ENCODE measurements at places on chromosomes 5 and 9.
A peak's percentile ranks its signal among the peaks of the same experiment; 100 is the strongest.

DNA sequence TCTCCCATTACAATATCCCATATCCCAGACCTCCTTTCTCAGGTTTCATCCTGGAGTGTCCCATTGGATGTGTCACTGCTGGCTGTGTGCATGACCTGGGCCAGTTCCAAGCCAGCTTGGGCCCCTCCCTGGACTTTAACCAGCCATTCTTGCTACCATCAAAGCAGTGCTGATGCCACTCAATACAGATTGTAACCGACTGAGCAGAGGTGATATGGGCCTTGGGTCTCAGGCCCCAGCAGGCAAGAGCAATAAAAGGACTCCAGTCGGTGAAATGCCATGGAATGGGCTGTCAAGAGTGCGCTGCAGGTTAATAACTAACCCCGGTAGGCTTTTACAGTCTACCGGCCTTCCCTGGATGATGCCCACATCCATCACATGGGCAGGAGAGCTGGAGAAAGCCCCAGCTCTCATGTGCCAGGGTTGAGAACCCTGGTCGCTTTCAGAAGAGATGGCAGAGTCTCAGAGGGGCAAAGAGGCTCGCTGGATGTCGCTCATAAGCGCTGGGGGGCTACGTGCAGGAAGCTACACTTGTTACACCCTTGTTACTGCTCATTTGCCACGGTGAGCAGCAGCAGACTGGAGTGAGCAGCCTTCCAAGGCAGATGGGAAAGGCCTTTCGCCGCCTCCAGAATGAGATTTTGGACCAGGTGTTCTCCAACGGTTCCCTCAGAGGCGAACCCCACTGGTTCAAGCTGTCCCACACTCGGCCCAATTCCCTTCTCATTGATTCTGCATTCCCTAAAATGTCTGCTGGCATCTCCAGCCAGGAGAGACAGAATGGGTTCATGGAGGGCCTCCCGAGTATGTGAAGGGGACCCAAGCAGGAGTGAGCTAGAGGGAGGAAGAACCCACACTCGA lies 13.2 kb downstream of the EPB41L4B start:
- DNase-seq, result no peak

DNA sequence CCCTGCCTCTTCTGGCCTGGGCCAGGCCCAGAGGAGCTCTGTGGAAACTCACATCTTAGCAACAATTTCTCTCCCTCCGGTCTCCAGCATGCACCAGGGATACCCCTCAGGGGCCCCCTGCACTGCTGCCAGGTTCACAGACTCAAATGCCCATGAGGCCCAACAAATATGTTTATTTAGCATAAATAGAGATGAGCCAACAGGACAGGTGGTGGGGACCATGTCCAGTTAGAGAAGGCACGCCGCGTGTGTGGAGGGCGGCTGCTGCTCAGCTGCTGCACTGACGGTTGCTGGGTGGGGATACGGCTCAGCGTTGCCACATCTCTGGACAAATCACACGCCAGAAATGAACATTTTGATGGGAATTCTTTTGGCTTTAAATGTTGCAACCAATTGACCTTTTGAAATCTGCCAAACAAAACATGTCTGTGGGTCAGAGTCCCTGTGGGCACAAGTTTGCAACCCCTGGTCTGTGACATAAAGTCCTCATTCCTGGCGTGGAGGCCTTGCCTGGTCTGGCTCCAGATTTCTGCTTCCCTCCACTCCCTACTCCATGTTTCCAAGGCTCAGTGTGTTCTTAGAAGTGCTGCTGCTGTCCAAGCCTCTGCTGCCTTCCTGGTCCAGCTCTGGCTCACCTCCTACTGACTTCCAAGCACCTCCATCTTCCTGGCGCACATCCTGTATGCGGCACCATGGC lies 88.9 kb downstream of the AMBP start:
- DNase-seq, result no peak

DNA sequence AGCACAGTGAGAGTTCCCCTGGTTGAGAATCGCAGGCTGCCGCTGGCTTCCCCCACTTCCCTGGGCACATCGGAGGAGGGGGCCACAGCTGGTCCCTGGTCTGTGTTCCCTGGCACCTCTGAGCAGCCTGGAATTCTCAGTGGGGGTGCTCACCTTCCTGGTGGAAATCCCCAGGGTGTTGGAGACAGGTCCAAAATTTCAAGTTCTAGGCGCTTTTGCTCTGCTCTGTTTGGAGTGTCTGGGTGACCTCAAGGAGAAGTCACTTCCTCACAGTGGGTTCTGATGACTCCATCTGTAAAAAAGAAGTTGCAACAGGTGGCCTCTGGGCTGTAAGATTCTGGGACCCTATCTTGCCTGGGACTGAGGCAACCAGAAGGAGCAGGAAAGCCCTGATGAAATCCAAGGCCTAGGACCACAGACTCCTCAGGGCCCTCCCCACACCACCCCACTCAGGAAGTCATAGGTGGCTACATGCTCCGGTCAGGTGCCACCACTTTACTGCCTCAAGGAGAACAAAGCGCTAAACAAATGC lies at the start of gene TRAF1:
TSS of gene TRAF1 (minus strand) at position 400 of the 532 bp plus-strand sequence. CDS start 721 bp downstream, outside the sequence.
- DNase-seq, result no peak

DNA sequence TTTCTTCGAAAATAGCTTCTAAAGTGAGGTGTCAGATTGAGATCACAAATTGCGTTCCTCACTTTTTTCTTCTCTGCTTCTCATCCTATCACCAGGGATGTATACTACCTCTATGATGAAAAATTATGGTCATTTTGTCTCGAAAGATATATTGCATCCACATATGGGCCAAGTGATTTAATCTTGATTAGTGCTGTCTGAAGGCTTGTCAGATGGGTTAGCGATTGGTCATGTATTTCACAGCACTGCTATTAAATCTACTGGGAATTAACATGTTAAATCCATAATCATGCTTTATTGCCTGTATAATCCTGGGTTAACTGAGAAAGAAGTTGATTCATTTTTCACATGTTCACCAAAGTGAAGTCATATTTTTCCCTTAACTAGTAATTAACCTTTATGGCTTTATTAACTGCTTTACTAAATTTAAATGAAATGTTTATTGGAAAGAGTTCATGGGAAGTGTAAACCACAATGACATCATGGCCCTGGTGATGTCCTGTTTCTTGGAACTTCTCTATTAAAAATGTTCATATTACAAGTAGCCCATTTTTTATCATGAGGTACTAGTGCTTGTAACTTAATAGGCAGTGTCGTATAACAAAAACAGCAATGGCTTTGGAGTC lies 193.3 kb downstream of the SMC2 start:
- no peak for DNase-seq

- DNase-seq, result no peak
Observed at GRCh38 chr9:94182532-94182931, 76.6 kb upstream of the ZNF169 start.

- no peak for DNase-seq
Observed at GRCh38 chr5:172443441-172444109, 10.8 kb downstream of the SH3PXD2B start.

DNA sequence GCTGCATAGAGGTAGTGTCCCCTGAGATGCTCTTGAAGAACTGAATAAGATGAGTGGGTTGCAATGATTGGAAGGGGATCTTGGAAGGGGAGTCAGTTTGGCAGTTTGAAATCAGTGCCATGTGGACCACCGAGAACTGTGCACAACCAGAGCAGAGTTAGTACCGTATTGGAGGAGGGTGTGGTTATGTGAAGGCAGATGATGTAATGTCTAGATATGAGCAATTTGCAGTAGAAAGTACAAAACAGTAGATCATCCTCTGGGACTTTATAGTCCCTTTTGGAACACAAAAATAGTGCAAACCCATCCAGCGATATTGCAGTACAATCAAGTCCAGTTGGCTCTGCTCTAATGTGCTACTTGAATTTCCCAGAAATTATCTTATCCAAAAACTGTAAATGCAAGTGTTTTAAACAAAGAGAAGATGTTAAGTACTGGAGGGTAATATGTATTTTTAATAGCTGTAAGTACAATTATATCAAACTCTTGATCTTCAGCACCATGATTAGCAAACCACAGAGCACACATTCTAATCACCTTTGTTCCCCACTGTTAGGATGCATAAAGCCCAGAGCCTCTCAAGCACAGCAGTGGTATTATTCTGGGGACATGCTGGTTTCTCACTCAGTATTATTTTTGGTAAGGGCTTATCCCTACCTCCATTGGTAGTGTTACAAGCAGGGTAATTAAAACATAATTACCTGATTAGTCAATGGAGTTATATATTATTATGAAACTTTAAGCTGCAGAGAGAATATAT lies 41.5 kb downstream of the MEGF10 start:
- DNase-seq, result no peak

GRCh38 chr9:27654629-27655285 lies 81.5 kb upstream of the C9orf72 start:
- DNase-seq, result no peak

DNA sequence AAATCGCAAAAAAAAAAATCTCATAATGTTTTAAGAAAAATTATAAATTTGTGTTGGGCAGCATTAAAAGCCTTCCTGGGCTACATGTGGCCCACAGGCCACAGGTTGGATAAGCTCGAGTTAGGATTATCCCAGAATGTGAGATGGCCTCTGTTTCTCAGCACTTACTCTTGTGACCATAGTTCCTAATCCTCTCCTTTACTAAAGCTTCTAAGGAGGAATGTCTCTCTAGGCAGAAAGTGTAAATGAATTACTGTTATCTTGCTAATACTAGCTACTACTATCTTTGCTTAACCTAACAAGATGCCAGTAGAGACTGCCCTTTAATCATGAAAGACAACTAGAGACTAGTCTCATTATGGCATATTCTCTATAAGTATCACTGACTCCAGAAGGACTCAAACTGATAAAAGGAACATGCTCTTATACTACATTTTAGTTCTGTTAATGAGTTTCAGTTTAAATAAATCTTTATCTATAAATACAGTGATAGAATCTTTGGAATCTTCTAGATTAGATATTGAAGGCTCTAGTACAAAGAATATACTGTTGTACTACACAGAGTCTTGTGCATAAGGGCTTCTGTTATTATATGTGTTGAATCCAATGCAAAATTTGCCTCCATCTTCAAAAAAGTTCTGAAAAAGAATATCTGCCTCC lies 13.8 kb downstream of the INVS start:
- no peak for DNase-seq

GRCh38 chr9:36074870-36075532 lies 38.3 kb downstream of the RECK start:
- no peak for DNase-seq

- DNase-seq, result no peak
Observed at GRCh38 chr9:126376311-126377175, 49.9 kb downstream of the MVB12B start.

- peak; percentile 83 for DNase-seq
Observed at GRCh38 chr9:35882263-35882848, 12.2 kb upstream of the OR13J1 start.

- no peak for DNase-seq
Observed at GRCh38 chr9:16653491-16654399, 216.7 kb downstream of the BNC2 start.

DNA sequence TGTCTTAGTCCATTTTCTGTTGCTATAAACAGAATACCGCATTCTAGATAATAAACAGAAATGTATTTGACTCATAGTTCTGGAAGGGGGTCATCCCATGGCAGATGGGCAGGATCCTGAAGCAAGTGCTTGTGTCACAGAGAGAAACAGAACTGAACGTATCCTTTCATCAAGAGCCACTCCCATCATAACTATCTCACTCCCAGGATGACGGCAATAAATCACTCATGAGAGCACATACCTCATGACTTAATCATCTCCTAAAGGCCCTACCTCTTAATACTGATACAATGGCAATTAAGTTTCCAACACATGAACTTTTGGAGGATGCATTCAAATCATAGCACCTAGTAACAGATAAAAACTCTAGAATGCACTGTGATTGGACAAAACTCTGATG lies 142.9 kb downstream of the CAMK4 start:
- DNase-seq, result no peak

DNA sequence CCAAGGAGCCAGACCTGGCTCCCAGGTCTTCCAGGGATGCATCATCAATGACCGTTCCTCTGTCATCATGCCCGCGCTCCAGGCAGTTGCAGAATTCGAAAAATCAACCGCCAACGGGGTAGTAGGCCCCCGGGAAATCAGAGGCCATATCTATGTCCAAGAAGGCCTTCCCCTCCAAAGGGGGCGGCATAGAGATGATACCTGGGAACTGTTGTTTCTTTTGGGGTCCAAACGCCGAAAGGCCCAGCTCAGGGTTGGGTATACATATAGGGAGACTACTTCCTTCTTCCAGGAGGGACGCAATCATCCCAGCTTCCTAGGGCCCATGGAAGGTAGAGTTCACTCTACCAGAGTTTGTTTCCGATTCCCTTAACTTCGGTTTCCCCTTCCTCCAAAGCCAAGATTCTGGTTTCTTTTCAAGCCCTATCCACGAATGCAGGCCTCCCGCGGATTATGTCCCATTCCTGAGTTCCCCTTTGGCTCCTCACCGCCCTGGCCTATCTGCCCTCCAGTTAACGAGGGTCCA lies 754 bp downstream of the DCAF12 start:
- DNase-seq, result no peak

DNA sequence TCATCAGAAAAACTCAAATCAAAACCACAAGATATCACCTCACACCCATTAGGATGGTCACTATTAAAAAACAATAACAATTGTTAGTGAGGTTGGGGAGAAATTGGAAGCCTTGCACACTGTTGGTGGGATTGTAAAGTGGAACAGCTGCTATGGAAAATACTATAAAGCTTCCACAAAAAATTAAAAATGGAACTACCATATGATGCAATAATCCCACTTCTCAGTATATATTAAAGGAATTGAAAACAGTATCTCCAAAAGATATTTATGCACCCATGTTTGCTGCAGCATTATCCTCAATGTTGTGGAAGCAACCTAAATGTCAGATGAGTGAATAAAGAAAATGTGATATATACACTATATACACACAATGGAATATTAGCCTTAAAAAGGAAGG lies 14.5 kb upstream of the ADRA1B start:
- no peak for DNase-seq

- no peak for DNase-seq
Observed at GRCh38 chr9:136018257-136019031, 57.3 kb upstream of the UBAC1 start.

DNA sequence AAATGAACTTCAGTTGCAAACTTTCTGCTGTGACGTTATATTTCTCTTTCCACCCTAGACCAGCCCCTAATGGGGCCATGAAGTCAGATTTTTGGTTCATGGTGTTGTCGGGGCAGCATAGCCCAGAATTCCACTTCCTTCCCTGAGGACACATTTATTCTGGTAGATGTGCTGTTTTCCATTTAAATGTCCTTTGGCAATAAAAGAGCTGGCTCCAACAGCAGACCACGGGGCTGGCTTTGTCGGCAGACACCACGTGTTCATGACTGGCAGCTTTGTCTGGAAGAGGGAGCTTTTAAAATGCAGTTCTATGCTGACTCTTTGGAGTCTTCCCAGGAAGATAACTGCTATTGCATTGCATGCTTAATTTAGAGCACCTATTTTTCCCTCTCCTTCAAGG lies 17.6 kb upstream of the LCP2 start:
- DNase-seq, result no peak

- DNase-seq, result no peak
Observed at GRCh38 chr5:157915638-157916037, 56.7 kb upstream of the CLINT1 start.

Measured in T-helper 1 cell (primary cell).